ENCODE measurements at places on chromosomes 4 and X.

- no peak for DNase-seq
These were observed 234.1 kb downstream of the STIM2 start for GRCh38 chr4:27094783-27095182.

DNA sequence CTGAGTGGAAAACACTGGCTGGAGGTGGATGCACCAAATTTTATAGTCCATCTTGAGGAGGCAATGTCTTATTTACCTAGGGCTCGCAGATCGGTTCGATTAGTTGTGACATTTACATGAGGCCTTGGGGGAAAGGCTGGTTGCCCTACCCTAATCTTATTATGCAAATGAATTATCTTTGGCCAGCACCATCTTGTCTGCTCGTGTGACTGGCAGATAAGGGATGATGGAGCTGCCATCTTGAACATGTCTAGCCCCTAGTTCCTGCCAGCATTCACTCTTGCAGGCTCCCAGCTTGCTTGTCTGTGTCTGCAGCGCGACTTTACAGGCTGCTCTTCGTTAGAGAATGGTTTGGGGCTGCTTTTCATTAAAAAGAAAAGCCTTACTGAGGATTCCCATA, 61.9 kb downstream of the SEC24B start:
- no peak for DNase-seq

DNA sequence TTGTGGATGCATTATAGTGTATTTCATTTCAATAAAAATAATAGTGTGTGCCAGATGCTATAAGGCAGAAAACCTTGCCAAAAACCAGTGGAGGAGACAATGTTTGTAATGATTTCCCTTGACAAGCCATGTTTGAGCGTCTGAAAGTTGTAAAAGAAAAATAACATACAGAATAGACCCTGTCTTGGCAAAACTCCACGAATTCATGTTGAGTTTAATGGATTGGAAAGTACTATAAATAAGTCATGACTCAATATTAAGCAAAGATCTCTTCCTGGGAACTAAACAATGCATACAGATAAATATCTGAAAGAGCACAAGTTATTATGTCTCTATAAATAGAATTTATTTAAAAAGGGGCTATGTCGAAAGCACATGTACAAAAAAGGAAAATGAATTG, 543.5 kb downstream of the GABRG1 start:
- no peak for DNase-seq

DNA sequence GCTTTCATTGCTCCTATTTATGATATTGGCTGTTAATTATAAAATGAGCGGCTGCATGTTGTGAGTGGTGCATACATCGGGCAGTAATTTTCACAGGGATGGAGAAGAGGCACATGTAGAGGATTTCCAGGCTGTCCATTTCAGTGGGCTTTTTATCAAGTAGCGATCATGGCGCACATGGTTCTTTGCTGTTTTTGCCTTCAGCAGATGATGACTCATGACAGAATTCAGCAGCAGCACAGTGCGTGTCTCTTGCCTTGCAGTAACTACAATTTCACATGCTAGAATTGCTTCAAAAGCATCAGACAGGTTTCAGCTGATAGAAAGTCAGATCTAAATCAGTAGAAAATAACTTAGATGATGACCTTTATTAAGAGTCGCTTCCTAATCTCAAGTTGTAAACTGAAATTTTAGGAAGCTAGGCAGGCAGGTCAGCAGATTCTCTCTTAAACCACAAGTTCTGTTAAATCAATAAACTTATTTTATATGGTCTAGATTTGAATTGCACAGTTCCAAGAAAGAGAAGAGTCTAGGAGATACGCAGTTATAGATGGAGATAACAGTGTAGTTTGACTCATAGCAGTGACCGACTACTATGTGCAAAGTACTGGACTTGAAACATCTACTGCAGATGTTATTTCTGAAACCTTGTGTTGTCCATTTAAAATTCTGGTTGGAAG, 35.8 kb downstream of the LRP2BP start:
- no peak for DNase-seq

DNA sequence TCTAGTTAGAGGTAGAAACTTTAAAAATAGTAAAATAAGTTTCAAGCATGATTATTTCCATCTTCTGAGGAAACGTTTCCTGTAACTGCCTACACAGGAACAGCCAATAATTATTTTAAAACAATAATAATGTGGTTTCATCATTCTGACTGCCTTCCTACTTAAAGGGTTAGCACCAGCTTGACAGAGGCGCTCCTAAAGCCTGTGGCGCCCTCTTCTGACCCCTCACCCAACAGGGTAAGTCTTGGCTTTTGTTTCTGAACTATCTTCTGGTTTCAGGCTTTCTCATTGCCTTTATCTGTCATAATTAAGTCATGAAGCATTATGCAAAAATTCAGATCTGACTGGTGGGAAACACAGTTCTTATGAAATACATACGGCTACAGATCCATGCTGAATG, 96.7 kb downstream of the ITM2A start:
- peak; percentile 31 for DNase-seq

- DNase-seq, result no peak
These were observed 110.7 kb downstream of the ZNF827 start for GRCh38 chr4:145827885-145828284.

GRCh38 chr4:3291969-3292570, 751 bp upstream of the RGS12 start:
- DNase-seq, result no peak

DNA sequence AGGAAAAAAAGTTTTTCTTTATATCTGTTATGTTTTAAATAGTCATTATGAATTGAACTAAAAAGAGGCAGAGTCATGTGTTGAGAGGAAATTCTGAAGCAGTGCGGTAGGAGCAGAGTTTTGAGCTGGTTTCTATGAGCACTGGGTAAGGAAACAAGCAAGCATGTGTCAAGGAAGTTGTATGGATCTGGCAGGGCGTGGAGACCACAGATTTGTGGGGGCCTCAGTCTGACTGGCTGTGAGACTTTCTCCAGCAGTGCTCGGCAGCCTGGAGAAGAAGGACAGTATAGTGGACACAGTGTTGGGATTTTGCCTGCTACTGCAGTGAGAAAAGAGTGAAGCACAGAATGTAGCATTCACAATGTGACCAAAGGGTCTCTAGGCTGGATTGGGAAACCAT, 399.1 kb downstream of the INPP4B start:
- no peak for DNase-seq

- no peak for DNase-seq
These were observed 9.1 kb upstream of the VCX3B start for GRCh38 chrX:8455557-8455956.

DNA sequence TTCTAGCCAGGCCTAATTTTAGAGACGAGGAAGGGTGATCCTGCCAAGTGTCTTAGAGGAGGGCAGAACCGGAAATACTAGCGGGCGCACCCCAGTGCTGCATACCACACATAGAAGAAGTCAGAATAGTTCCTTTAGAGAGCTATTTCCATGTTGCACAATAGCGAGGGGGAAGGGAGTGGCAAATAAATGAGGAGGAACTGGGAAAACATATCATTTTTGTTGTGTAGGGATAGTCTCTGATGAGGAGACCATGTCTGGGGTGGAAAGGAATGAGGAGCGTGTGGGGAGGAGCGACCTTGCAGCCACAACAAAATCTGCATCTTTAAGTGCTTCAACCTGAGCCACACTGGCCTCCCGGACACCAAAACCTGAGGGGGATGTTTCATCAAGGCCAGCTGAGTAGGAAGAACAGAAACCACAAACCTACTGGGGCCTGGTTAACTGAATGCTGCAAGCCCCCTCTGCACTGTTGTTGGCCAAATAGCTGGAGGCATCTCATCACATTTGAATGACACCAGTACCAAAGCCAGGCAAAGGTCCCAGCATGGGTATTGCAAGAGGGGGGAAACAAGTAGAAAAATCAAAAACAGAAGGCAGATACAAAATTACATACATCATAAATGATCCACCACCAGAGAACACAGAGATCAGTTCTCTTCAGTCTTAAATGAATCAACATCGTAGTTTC, 26.7 kb upstream of the C1QTNF7 start:
- no peak for DNase-seq

DNA sequence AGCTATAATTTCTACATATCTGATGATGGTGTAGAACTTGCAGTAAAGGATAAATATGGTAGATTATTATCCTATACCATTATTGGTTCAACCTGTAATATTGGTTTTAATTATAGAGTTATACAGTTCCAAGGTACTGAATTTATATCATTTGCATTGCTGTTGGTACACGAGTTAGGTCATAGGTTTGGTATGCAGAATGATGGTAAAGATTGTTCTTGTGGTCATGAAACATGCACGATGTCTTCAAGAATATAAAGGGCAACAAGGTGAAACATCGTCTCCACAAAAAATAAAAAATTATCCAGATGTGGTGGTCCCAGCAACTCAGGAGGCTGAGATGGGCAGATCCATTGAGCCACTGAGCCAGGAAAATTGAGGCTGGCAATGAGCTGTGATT, 99.6 kb downstream of the ADAM29 start:
- DNase-seq, result no peak

- DNase-seq, result no peak
These were observed 58.9 kb upstream of the FAM9C start for GRCh38 chrX:13103188-13103913.

- DNase-seq, result no peak
These were observed 34.4 kb downstream of the RAP2C start for GRCh38 chrX:132184871-132185270.

DNA sequence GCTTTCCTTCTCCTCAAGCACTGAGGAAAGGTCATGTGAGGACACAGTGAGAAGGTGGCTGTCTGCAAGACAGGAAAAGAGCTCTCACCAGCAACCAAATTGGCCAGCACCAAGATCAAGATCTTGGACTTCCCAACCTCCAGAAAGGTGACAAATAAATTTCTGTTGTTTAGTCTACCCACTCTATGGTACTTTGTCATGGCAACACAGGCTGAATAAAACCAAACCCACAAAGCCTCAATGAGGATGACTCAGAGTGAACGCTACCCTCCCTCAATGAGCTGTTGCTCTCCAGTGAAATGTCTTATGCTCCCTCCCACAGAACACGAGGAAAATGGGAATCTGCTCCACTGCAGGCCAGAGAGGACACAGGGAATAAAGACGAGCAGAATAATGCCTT, 244.1 kb downstream of the RAB28 start:
- no peak for DNase-seq

DNA sequence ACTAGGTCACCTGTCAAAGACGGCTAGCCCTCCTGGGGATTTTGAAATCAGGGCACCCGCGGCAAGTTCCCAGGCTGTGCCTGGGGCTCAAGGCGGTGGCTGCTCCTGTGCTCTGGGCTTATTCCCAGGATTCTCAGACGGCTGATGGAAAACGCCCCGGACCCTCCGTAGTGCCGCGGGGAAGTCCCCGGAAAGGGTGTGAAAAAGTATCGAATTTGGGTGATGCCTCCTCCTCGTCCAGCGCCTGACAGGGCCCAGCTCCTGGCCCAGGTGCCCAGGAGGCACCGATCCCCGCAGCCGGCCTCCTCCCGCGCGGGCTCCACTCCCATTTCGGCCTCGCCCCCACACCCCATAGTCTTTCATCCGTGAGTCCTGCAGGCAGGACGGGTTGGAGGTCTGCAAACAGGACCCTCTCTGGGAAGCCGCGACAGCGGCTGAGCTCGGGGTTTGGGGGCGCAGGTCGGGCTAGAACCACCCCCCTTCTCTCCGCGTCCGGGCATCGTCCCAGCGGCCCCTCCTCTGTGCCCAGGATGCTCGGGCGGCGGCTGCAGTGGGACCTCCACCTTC, 1.1 kb upstream of the NSG1 start:
- DNase-seq, result no peak

- no peak for DNase-seq
These were observed 15.0 kb downstream of the APELA start for GRCh38 chr4:164892018-164892417.

DNA sequence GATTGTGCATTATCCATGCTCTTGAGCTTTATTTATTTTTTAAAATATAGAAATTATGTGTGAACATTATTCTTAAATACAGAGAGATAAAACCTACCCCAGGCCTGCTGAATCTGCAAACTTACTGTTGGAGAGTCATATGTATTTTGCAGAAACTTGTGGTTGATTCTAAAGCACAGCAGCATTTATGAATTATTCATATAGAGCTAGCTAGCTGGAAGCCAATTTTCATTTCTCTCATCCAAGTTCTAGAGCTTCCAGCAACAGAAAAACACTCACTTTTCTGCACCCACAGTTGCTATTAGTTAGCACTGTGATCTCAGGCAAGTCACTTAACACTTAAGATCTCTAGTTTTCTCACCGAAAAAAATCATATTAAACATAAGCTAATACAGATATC, 479.5 kb upstream of the FAM47C start:
- no peak for DNase-seq

GRCh38 chrX:1925053-1925481, 310.2 kb downstream of the ASMT start:
- DNase-seq, result no peak

DNA sequence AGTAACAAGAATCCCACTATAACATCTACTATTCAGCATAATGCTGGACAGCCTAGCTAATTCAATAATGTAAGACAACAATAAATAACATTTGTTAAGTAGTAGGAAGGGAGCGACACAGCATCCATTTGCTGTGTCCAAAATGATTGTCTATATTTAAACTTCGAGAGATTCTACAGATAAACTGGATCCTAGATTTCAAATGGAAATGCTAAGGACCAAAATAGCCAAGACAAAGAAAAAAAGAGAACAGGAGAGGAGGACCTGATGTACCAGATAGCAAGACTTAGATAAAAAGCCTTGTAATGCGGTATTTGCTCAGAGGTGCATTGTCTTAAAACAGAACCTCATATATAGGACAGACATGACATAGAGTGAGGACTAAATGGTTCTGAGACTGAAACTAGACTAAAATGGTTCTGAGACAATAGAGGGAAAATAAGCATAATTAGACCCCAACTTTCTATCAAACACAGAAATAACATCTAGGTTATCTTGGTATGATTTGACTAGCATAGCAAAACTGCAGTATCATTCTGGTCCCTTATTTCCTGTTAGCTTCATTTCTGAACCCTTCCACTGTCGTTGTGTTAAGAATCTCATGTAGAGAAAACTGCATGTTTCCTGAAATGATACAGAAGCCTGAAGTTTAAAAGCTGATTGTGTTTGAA, 3.8 kb downstream of the HPGDS start:
- DNase-seq, result no peak

DNA sequence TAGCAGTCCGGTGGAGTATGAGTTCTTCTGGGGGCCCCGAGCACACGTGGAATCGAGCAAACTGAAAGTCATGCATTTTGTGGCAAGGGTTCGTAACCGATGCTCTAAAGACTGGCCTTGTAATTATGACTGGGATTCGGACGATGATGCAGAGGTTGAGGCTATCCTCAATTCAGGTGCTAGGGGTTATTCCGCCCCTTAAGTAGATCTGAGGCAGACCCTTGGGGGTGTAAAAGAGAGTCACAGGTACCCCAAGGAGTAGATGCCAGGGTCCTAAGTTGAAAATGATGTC, 852 bp downstream of the MAGEH1 start:
- DNase-seq, result no peak

GRCh38 chr4:104986306-104986705, 160.4 kb upstream of the TET2 start:
- DNase-seq, result no peak

GRCh38 chr4:107987916-107988762, 1.6 kb upstream of the HADH start:
- no peak for DNase-seq

DNA sequence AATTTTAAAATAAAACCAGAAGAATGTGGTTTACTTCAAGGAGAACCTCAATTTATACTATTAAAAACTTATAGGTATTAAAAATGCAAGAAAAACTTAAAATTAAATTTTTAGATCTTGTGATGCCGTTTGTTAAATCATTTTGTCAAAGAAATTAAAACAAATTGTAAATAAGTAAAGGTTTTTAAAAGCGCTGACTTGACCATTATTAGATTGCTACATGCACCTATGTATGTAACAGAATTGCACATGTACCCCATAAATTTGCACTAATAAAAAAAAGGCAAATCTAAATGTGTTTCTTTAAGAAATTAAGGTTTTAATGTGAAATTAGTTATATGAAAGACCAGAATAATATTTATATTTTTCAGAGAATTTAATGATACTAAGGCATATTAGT, 156.1 kb downstream of the LARP7 start:
- no peak for DNase-seq
